NCI-H2081 treated with DMSO at 0.1 percent for 48 hours (cell line): ENCODE measurements at places on chromosomes 1 and 21.
A peak's percentile ranks its signal among the peaks of the same experiment; 100 is the strongest.

DNA sequence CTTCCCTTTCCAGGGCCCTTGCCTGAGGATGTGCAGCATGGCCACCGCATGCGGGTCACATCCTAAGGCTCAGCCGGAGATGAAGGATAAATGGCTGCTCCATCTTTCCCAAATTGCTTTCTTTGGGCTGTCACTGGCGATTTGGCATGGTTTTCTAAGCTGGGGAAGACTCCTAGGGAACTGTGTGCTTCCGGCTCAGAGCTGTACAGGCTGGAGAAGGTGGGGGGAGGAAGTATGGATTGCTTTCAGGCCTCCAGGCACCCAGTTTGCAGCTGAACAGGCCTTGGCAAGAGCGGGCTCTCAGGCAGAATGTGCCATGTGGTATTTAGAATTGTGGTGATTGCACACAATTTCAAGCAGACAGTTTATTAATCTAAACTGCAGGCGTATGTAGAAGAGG lies 48.9 kb downstream of the TMEM53 start:
- no peak for DNase-seq

GRCh38 chr1:202152399-202152798 lies 7.9 kb upstream of the ARL8A start:
- no peak for DNase-seq

GRCh38 chr1:226052061-226052460 lies 10.5 kb upstream of the H3-3A start:
- no peak for DNase-seq

DNA sequence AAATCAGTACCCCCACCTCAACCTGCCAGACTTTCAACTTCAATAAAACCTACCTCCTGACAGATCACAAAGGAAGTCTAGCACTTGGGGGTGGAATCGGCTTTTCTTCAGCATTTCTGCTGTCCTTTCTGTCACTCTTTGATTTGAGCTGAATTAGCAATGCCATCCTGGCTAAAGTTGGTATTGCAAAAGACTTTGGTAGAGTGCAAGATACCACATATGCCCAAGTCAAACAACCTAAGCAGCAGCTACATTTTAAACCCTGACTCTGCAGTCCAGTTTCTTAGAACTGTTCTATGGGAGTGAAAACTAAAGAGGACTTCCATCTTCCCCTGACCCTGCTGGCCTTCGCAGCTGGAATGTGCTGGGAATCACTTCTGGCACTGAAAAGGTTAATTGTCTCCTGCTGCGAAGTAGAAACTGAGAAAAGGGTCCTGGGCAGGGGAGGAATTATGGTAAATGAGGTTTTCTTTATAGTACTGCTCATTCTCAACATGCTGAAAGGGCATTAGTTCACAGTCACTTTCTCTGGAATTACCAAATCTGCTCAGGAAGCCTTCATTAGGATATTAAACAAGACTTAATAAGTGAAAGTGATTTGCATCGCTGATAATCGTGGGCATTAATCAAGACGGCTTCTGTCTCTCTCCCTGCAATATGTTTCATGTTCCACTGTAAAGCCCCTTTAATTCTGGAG lies 126.2 kb upstream of the SMYD2 start:
- no peak for DNase-seq

- no peak for DNase-seq
These were observed 303.1 kb downstream of the CTH start for GRCh38 chr1:70714149-70714548.

DNA sequence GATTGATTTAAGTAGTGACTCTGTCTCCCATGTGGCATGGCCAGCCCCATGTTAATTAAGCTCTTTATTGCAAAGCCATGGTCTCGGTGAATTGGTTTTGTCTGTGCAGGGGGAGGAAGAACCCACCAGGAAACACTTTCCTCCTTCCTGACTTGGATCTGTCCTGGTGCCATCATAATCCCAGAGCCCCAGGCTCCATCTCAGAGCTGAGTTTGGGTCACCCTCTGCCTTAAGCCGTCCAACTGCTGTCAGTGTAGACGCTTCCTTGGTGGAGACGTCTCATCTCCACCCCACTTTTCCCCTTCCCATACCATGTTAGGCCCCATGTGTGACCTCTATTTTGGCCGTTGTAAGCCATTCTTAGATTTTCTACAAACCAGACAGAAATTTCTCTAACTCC lies 36.0 kb upstream of the COL6A2 start:
- no peak for DNase-seq

DNA sequence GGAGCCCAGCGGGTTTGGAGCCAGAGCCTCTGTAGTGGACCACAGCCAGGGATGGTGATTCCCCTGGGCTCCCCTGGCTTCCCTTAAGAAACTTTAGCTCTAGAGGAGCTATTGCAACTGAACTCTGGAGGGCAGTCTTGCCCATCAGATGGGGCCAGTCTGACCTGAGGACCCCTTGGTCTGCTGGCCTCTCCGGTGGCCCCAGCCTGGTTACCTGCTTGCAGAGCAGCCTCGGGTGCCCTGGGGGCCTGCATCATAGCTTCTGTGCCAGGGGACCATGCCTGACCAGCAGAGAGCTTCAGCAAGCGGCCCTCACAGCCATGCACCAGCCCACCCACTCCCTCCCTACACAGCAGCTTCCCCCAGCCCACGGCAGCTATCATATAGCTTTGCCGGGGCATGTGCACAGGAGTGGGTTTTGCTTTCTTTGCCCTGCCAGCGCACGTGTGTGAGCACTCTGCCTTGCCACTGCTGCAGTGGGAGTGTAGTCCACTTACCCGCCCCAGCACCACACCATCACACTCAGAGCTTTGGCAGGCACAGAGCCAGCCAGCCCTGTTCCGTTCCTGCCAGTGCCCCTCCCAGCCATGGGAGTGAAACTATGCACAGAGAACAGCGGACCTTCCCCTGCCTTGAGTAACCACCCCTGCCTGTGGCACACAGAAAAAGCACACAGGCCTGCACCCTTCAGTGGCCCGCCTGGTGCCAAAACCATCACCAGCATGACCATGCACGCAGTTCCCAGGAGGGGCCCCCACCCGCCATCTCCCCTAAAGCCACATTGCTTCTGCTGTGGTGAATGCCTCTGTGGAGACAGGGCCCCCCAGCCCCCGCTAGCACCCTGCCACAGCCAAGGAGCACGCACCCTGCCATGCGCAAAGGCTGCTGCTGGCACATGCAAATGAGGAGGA lies 442.9 kb upstream of the NEGR1 start:
- DNase-seq: no peak

DNA sequence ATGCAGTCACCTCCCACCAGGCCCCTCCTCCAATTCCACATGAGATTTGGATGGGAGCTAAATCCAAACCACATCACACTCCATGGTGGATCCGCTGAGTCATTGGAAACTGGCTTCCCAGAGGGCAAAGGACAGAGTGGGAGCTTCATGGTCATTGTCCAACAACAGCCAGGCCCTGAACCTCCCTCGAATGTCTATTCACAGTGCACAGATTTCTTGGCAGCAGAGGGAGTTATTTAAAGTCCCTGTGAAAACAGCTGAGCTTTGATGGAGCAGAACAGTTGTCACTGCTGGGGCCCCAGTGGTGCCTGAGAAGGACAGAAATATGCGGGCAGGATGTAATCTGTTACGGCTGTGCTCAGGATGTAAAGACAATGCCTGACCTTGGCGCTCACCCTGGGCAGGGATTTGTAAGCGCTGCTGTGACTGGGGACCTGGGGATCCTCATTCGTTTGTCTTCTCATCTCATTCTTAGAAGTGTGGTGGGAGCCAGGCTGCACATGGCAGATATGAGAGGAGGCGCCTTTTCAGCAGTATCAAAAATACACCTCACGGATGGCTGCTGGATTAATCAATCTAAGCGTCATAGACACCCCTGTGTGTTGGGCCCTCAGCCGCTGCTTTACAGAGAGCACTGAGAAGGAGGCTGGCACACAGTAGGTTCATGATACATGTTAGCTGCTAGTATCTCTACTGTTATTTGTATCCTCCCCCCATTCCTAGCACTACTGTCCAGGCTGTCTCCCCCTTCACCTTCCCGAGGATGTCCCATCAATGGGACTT lies 439.4 kb downstream of the PTPRU start:
- DNase-seq: no peak

DNA sequence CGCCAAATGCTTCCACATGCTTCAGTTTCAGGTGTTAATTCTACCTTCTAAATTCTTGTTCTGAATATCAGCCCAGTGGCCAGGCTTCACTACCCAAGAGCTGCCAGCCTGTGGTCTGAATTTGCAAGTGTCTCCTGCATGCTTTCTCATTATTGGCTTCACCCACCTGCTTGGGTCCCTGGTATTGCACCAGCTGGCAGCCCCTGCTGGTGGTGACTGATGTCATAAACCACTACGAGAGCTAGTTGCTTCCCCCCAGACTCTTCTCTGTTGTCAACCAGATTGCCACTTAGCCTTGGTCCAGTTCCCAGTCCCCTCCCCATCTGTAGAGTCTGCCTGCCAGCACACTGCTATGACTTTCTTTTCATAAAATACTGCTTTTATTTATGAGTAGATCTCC lies 197.7 kb upstream of the DUSP10 start:
- peak; percentile 48 for DNase-seq

DNA sequence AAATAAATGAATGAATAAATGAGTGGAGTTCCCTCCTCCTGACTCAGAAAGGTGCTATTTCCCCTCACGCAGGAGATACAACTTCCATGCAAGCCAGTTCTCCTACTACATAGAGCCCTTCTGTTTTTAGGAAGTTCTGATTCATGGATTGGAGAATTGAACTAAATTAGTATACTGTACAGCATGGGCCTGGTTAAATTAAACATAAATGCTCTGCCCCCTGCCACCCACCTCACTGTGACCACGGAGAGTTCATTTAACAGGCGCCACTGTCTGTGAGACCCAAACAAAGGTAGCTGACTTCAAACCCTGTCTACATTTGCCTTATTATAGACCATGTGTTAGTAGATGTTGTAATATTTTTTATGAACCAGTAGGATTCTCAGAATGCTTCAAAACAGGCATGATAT lies 9.1 kb upstream of the IRF2BP2 start:
- DNase-seq: peak; percentile 66

- no peak for DNase-seq
These were observed 302.9 kb downstream of the BARHL2 start for GRCh38 chr1:90414201-90414600.

DNA sequence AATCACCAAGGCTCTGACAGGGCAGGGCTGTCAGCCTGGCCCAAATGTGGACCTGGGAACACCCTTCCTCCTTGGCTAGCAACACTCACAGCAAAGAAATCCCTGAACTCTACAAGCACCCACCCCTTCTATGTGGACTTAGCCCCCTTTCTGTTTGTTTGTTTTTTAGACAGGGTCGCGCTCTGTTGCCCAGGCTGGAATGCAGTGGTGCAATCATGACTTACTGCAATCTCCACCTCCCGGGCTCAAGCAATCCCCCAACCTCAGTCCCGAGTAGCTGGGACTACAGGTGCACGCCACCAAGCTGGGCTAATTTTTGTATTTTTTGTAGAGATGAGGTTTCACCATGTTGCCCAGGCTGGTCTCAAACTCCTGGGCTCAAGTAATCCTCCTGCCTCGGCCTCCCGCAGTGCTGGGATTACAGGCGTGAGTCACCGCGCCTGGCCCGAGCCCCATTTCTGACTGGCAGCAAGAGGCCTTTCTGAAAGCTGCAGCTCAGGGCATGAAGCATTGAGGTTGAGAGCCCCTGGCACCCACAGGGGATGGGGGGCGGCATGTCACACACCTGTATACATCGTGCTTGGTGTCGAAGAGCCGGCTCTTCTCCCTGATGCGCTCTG lies 16.2 kb downstream of the RIPK4 start:
- DNase-seq: no peak

DNA sequence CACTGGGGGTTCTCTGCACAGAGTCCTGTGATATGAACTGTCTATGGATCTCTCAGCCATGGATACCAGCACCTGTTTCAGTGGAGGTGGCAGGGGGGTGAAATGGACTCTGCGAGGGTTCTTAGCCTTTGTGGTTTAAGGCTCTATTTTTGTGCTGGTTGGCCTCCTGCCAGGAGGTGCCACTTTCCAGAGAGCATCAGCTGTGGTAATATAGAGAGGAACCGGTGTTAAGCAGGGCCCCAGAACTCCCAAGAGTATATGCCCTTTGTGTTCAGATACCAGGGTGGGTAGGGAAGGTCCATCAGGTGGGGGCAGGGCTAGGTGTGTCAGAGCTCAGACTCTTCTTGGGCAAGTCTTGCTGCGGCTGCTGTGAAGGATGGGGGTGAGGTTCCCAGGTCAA lies 330.0 kb upstream of the PLD5 start:
- DNase-seq: no peak

GRCh38 chr1:22544606-22545005 lies 18.7 kb upstream of the EPHA8 start:
- no peak for DNase-seq

DNA sequence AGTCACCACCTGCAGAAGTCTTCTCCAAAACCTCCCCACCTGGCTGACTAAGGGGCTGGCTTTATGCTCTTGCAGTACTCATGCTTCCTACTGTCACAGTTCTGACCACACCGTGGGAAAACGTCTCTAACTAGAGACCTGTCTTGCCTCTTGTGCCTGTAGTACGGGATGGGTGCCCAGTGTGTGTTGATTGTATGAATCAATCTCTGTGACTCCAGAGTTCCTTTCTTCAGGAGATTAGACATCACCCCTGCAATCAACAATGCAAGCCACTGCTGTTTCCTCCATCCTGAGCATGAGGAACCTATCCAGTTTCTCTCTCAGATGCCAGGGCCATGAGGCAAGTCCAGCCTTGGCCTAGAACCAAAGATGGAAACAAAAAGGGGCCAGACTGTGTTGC lies 64.1 kb downstream of the LRRN2 start:
- DNase-seq: no peak

GRCh38 chr1:37853157-37853556 lies 6.2 kb downstream of the MTF1 start:
- DNase-seq: no peak

GRCh38 chr1:121525355-121525754 lies 340.6 kb downstream of the SRGAP2C start:
- DNase-seq: no peak

DNA sequence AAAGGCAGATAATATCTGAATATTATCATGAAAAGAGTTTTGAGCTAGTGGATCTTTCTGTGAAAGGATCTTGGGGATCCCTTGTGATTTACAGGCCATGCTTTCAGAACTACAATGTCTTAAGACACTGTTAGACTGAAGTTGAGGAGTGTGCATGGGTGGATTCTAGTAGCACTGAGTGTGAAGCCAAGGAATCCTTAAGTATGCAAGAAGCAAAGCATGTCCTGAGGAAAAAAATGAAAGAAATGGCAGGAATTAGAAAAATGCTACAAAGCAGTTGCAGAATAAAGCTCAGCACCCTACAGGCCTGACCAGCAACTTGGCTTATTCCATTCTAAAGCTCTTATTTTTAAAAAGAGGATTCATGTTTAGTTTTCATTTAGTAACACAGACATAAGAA lies 11.9 kb downstream of the STX6 start:
- no peak for DNase-seq
